CD14-positive monocyte (primary cell): ENCODE measurements at places on chromosomes 12 and 14. TPM values are rescaled to one million over a fixed set of nuclear protein-coding genes. Genes with fewer than 3 reads are reported as not detected.
A peak's percentile ranks its signal among the peaks of the same experiment; 100 is the strongest.

Gene KLHL33
- not detected for polyA plus RNA-seq

GRCh38 chr12:120453977-120454376 lies 7.7 kb downstream of the GATC start:
- peak; percentile 44 for DNase-seq

- DNase-seq: peak; percentile 19
Measured at GRCh38 chr12:39272871-39273655, 169.9 kb downstream of the KIF21A start.

DNA sequence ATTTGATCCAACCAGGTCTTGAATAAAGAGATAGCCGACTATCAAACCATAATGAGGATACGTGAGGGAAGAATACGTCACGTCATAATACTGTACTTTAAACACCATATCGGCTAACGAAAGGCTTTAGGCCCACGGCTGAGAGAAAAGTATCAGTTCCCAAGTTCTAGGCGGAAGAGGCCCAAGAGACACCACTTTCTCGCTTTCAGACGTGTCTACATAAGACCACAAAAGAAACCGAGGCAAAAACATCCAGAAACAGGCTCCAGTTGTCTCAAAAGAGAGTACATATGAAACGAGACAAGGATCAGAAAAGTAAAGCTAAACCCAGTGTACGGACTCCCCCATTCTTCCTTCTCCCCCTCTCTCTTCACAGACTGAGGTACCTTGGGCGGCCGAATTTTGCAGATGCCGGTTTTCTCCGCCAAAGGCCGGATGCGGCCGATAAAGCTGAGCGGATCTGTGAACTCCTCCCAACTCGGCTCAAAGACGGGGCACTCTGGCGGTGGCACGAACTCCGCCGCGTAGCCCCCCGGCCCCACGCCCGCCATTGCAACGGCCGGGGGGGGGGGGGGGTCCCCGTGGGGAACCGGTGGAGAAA lies 479 bp downstream of the KDM5A start:
- peak; percentile 35 for DNase-seq

GRCh38 chr12:131005161-131006035 lies 51.7 kb downstream of the ADGRD1 start:
- no peak for DNase-seq

GRCh38 chr14:90373887-90374286 lies 22.9 kb upstream of the CALM1 start:
- no peak for DNase-seq

DNA sequence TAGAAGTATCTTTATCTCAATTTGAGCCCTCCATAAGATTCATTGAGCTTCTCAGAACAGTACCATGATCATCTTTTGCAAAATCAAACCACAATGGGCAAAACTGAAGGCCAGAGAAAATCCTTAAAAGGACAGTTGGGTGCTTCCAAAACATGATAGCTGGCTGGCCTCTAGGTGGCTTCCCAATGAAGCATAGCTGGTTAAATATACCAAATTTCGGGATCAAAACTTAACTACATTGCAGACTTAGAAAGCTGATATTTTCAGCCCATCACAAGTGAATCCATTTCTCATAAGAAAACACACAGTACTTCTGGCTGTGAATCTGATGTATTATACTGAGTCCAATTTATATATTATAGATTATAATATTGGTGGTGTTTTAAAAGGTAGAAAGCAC lies 15.3 kb upstream of the PIK3C2G start:
- DNase-seq: no peak
